Activated naive CD4-positive, alpha-beta T cell treated with anti-CD3 and anti-CD28 coated beads for 36 hours (primary cell): ENCODE measurements at places on chromosomes 11 and 22. TPM values are rescaled to one million over a fixed set of nuclear protein-coding genes. Genes with fewer than 3 reads are reported as not detected.
A peak's percentile ranks its signal among the peaks of the same experiment; 100 is the strongest.

DEUP1 gene
- not detected for total RNA-seq

SYT9 gene
- not detected for total RNA-seq

UBQLNL gene
- 0.15 TPM for total RNA-seq

OR11H1 gene
- not detected for total RNA-seq

GRCh38 chr11:21485006-21485405 lies 707.9 kb upstream of the ANO5 start:
- H3K27me3 ChIP-seq: no peaks in the 10 kb centered on the region
- H3K27ac ChIP-seq: no peak overlapping the region
- no peaks in the 10 kb centered on the region for H3K4me1 ChIP-seq
- no peak overlapping the region for H3K4me3 ChIP-seq

DNA sequence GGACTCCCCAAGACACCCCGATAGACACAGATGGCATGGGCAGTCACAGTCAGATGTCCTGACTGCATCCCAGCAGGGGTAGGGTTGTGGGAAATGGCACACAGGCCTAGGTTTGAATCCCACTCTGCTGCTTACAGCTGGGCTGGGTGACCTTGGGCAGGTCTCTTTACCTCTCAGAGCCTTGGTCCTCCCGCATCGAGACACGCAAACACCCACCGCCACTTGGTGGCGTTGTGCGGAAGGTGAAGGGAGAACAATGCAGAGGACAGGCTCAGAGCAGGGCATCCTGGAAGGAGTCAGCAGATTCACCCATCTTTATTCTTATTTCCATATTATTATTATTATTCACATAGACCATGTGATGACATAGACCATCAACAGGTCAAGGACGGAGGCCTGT lies 140.5 kb downstream of the MIAT start:
- H3K27ac ChIP-seq: peak overlapping the region; percentile 31
- H3K4me1 ChIP-seq: no peaks in the 10 kb centered on the region
- H3K27me3 ChIP-seq: no peaks in the 10 kb centered on the region
- H3K4me3 ChIP-seq: no peak overlapping the region
- peaks cover 19% of the 10 kb centered on the region for H3K36me3 ChIP-seq

- H3K4me3 ChIP-seq: peak overlapping the region; percentile 60
- peak; percentile 51 for DNase-seq
- H3K27me3 ChIP-seq: peaks cover 10% of the 10 kb centered on the region
- H3K27ac ChIP-seq: peak overlapping the region; percentile 59
- peaks cover 13% of the 10 kb centered on the region for H3K4me1 ChIP-seq
Measured at GRCh38 chr22:50010676-50011446, 1.7 kb downstream of the IL17REL start.

DNA sequence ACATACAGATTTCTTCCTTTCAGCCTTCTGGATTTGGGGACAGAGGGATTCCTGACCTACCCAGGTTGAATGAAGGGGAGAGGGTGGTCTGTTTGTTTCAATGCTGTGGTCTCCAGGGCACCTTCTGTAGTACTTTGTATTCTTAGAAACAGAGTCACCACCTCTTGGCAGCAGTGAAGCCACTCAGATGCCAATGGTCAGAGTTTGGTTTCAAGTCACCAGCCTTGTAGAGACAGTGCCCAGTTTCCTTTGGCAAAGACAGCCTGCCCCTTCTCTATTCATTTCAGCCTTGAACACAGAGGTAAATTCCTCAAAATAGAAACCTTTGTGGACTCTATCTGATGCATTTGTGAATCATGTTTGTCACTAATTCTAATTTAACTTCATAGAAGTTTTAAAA lies 111.7 kb upstream of the RASSF10 start:
- no peak for DNase-seq
- peaks cover 6% of the 10 kb centered on the region for H3K27me3 ChIP-seq
- H3K4me3 ChIP-seq: no peak overlapping the region
- H3K27ac ChIP-seq: no peak overlapping the region

DNA sequence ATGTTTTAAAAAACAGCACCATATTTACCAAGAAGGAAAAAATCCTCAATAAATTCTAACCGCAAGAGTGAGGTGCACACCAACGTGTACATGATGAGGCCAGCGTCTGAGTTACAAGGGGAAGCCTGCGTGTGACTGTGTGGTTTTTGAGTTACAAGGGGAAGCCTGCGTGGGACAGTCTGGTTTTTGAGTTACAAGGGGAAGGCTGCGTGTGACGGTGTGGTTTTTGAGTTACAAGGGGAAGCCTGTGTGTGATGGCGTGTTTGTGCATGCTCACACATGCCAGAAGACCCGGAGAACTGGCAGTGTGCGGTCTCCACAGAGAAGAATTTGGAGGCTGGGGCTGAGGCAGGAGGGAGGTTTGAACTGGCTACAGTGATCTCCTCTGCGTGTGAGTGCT lies 1376.4 kb downstream of the TBC1D22A start:
- H3K27me3 ChIP-seq: peaks cover 2% of the 10 kb centered on the region
- peak; percentile 8 for DNase-seq
- no peak overlapping the region for H3K4me3 ChIP-seq

DNA sequence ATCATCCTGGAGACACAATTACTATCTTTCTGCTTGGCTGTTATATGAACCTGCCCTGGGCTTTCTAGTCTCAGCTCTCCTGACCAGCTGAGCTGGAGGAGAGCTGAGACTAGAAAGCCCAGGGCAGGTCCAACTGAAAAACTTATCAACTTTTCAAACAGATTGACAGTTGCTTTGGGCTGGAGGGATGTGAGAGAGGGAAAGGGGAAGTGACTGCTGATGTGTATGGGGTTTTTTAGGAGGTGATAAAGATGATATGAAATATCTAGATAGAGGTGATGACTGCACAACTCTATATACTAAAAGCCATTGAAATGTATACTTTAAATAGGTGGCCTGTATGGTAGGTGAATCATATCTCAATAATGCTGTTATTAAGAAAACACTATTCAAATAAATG lies 60.2 kb upstream of the CHRM4 start:
- no peak overlapping the region for H3K27ac ChIP-seq
- H3K36me3 ChIP-seq: no peaks in the 10 kb centered on the region
- peaks cover 28% of the 10 kb centered on the region for H3K4me1 ChIP-seq
- no peak overlapping the region for H3K4me3 ChIP-seq
- H3K27me3 ChIP-seq: no peaks in the 10 kb centered on the region
- DNase-seq: no peak

DNA sequence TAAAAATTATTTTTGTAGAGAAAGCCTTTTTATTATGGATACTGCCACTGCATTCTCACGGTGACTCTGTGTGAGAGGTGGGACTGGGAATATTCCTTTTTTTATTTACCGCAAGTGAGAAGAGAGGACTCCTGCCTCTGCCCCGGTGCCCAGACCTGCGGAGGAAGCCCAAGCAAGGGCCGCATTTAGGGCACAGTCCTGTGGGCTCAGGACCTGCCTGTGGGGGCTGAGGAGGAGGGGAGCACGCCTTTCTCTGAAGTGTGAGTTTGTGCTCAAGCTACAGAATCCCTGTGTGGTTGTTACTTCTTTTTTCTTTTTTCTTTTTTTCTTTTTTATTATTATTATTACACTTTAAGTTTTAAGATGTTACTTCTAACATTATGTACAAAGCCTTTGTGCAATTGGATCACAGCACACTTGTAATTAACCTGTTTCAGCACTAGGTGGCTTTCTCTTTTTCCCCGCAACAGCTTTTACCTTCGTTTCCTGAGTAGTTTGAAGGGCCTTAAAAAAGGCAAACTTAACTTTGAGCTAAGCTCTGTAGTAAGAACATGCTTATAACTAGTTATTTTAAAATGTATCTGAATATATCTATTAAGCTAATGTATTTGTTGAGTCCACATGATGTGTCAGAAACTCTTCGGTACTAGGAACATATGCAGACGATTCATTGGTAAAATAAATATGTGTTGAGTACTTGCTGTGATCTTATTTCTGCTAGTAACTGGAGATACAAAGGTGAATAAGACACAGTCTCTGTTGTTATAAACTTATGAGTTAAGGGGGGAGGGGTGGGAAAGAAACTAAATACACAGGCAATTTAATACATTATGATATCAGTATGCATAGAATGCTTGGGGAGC lies 18.3 kb downstream of the AMOTL1 start:
- no peaks in the 10 kb centered on the region for H3K27me3 ChIP-seq
- no peak overlapping the region for H3K27ac ChIP-seq
- H3K36me3 ChIP-seq: no peaks in the 10 kb centered on the region
- H3K4me3 ChIP-seq: no peak overlapping the region
- no peak for DNase-seq

GRCh38 chr11:19279451-19279850 lies 38.7 kb upstream of the E2F8 start:
- H3K4me3 ChIP-seq: no peak overlapping the region
- H3K27ac ChIP-seq: no peak overlapping the region
- H3K4me1 ChIP-seq: peaks cover 4% of the 10 kb centered on the region
- DNase-seq: no peak
- H3K36me3 ChIP-seq: no peaks in the 10 kb centered on the region

DNA sequence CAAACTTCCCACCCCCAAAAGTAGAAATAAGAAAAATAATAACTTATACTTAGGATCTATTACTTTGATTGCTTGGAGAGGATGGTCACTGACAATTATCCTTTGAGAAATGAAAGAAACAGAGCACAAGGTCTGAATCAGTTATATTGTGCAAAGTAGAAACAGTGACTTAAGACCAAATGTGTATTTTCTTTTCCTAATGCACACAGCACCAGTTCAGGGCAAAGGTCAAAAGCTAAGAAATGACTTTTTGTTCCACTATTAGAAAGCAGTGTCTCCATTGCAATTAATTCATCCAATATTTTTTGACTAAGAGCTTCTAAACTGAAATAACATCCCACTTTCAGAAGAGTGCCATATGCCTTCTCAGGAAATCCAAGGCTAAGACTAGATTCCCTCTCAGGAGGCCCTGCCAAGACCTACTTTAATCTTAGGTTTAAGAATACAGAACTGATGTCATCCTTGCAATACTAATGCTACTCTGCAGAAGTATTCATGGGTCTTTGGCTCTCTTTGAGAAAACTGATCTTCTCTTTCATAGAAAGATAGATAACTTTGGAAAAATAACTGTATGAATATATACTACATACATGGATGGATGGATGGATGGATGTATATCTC lies 147.0 kb downstream of the APOL5 start:
- no peaks in the 10 kb centered on the region for H3K27me3 ChIP-seq
- H3K4me1 ChIP-seq: no peaks in the 10 kb centered on the region
- no peak for DNase-seq
- H3K27ac ChIP-seq: no peak overlapping the region
- H3K36me3 ChIP-seq: no peaks in the 10 kb centered on the region

- H3K27ac ChIP-seq: no peak overlapping the region
- no peak for DNase-seq
- peaks cover 6% of the 10 kb centered on the region for H3K27me3 ChIP-seq
Measured at GRCh38 chr11:114080219-114080618, 20.7 kb downstream of the ZBTB16 start.

- no peak for DNase-seq
- no peak overlapping the region for H3K4me3 ChIP-seq
- H3K36me3 ChIP-seq: no peaks in the 10 kb centered on the region
- H3K4me1 ChIP-seq: peaks cover 6% of the 10 kb centered on the region
- peaks cover 5% of the 10 kb centered on the region for H3K27me3 ChIP-seq
Measured at GRCh38 chr11:111115890-111116289, 129.6 kb upstream of the POU2AF2 start.

DNA sequence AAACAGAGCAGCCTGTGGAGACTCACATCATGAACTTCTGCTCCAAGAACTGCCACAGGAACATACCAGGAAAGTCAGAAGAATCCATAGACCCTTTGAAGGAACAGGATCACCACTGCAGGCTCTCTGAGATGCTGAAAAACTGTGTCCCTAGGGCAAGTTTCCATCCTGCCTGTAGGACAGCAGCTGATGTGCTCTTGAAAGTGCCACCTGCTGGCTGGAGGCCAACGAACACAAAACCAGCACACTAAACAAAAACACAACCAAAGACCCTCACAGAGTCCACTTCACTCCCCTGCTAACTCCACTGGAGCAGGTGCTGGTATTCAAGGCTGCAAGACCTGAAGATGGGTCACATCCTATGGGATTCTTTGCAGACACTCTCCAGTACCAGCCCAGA lies 12.0 kb upstream of the NXPE1 start:
- no peak overlapping the region for H3K4me3 ChIP-seq
- peaks cover 2% of the 10 kb centered on the region for H3K36me3 ChIP-seq
- peaks cover 29% of the 10 kb centered on the region for H3K27me3 ChIP-seq
- H3K4me1 ChIP-seq: no peaks in the 10 kb centered on the region
- DNase-seq: no peak

DNA sequence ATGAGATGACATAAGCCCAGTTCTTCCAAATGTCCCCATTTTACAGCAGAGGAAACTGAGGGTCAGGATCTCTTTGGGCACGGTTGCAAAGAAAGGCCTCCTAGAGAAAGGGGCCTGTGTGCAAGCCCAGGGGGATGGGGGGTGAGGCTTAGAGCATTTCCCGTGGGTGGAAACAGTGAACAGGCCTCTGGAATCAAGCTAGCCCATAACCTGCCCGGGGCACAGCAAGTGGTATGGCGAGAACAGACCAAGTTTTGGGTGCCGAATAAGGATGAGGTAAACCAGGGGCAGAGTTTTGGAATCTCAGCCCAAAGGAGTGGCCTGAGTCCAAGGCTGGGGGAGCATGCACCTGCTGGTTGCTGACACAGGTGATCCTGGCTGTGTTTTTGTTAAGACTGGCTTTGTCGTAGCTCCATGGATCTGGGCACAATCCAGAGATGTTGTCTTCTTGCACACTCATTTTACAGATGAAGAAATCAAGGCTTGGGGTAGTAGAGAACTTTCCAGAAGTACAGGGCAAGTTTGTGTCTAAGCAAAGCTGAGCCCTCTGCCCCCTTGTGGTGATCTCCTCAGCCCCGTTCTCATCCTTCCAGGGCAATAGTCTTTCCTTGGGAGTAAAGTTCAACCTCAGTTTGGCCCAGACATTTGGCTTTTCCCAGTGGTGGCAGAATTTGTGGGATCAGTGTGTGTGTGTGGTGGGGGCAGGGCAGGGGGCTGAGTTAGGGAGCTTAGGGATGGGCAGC lies 53.5 kb upstream of the MYEOV start:
- H3K4me1 ChIP-seq: peaks cover 31% of the 10 kb centered on the region
- peak; percentile 38 for DNase-seq
- H3K4me3 ChIP-seq: no peak overlapping the region
- no peak overlapping the region for H3K27ac ChIP-seq
- no peaks in the 10 kb centered on the region for H3K27me3 ChIP-seq

DNA sequence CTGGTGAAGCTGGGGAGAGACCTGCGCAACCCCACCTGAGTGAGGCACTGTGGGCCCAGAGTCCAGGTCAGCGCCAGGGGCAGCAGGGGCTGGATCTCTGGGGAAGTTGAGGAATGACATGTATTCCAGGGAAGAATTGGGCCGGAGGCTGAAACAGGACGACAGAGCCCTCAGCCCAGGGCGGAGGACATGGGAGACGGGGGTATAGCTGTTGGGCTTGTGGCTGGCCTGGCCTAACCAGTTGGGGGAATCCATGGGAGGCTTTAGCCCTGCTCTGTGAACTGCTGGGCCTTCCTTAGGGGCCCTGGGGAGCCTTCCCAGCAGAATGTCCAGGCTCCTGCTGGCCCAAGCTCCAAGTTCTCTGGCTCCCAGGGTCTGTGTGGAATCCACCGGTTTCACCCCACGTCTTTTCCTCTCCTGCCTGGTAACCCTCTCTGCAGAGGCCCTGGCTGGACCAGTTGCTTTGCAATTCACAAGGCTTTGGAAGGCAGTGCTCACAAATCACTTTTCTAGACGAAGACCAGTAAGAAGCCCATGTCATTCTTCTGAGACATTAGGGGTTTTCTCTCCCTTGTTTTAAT lies 50.4 kb upstream of the KCNQ1OT1 start:
- no peaks in the 10 kb centered on the region for H3K27me3 ChIP-seq
- no peak for DNase-seq
- H3K27ac ChIP-seq: no peak overlapping the region
- H3K4me1 ChIP-seq: no peaks in the 10 kb centered on the region
- peaks cover 6% of the 10 kb centered on the region for H3K36me3 ChIP-seq
